Activated CD4-positive, alpha-beta T cell treated with anti-CD3 and anti-CD28 coated beads, Interleukin-2, Interleukin-6, amounts not matched to agents 100 ng/mL and 50 ng/mL, durations not matched to agents 16 hours and 8 hours (primary cell): ENCODE measurements at places on chromosomes 5 and 9.
A peak's percentile ranks its signal among the peaks of the same experiment; 100 is the strongest.

GRCh38 chr5:78627175-78627574, 21.4 kb downstream of the LHFPL2 start:
- no peak for DNase-seq

DNA sequence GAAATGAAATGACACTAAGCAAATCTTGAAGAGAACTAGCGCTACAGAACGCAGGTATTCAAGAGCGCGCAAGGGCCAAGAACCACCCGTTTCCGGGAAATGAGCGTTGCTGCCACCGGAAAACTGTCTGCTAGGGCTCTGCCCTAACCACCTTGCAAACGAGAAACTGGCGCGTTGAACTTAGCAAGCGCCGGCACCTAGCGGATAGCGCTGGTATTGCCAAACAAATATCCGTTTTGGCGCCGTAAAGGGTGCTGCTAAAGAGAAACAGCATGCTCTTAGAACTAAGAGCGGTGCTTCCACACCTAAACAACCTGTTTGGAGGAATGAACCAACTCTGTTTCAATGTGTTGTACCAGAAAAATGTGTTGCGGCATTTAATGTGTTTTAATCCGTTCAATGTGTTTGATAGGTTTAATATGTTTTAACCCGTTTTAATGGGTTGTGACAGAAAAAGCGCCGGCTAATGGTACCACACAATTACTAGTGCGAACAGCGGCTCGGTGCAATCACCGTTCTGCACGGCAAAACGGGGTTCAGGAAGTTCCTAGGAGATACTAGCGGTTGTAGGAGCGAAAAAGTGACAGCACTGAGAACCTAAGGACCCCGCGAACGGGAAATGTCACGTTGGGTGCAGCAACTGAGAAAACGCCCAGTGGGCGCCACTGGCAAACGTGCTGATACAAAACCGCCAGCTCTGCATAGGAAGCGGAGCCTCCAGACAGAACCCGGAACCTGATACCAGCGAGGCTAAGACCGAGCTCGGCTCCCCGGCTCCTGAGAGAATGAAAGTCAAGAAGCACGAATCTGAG, at the start of gene ANXA2R:
TSS of gene ANXA2R (minus strand) at position 33 of the 812 bp plus-strand sequence. CDS start 273 bp downstream, outside the sequence.
- peak; percentile 97 for DNase-seq

DNA sequence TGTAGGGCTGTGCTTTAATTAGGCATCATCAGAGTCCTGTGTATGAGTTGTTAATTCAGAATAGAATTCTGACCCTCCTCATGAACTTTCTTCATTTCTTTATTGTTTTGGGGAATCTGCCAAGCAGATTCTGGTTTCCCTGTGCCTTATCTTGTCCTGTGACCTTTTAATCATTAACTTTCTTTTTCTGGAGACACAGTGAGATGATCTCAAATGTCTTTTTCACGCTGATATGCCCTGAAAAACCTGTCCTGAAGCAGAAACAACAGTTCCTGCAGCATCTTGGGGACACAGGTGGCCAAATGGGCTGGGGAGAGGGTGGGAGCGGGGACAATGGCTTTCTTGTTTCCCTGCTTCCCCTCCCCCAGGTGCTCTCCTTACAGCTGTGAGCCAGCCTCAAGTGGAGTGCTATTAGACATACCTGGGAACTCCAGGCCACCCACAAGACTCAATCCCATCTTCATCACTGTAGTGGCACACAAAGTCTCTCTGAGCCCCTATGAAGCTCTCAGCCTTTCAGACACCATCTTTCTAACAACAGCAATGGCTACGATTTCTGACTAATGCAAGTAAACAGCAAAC, 213.8 kb downstream of the ATP10B start:
- DNase-seq, result no peak

DNA sequence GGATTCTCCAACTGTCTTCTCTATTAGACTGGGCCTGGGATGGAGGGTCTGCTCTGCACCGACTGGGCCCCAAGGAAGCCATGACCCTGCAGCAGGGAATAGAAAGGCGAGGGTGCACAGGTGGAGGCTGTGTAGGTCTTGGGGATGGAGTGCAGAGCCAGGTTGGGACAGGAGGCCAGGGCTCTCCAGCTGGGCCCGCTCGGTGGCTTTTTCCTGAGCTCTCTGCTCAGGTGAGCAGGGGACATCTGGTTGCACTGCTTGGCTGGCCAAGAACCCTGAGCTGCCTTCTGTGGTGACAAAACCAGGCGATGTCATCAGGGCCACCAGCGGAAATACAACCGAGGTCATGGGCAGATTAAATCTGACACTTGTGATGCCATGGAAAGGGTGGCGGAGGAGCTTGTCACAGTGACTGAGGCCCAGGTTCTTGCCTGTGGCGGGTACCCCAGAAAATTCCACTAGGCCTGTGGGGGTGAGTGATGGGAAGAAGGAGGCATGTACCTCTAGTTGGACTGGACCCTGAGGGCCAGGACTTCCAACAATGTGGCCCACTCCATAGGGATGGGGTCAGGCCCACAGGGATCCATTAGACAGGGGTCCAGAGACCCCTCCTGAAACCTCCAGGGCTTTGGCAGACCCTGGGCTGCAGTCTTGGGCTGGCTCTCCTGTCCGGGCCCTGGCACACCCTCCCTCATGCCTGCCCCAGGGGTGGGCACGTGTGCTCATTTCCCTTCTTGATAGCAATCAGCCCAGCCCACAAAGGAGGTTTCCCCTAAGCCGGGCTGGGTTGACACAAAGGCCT, 4.4 kb upstream of the IL3 start:
- peak; percentile 54 for DNase-seq

GRCh38 chr9:137069508-137070091, 757 bp downstream of the SAPCD2 start:
- DNase-seq, result no peak

GRCh38 chr5:13975246-13975645, 30.8 kb upstream of the DNAH5 start:
- DNase-seq, result no peak

DNA sequence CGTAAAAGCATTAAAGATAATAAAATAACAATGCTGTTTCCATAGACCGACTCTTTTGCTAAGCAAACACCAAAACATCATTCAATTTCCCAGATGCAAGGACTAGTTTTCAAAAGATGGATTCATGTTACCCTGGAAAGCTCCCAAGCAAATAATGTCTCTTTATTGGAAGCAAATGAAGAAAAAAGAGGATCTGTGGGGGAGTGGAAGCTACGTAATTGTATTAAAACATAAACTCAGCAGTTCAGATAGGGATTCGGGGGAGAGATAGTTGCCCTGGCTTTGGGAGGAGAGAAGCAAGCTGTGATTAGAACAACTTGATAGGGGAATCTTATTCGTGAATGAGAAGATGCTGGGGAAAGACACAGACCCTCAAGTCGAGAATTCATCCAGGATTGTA, 491.0 kb upstream of the CLINT1 start:
- no peak for DNase-seq

- no peak for DNase-seq
Measured at GRCh38 chr9:16046713-16047112, 493.9 kb downstream of the CCDC171 start.

- DNase-seq, result no peak
Measured at GRCh38 chr9:112038017-112038408, 137.1 kb downstream of the SUSD1 start.

DNA sequence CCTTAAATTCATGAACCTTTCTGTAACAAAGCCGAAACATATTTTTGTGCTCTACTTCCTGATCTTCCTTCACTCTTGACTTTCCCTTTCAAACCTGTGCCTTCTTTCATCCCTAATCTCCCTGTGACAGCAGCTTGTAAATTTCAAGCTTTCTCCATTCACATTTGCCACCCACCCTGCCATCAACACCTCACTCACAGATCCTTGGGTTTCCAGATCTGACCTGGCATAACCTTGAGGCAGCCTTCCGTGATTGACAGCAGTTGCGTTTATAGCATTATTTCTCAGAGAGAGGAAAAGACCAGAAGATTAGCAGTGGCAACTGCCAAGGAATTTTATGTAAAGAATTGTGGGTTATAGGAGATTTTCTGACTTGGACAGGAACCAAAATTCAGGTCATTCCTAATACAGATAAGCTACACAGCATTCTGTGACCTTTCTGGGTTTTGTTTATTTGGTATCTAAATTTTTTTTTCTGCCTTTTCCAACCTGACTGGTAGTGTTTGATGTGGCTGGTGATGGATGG, 260.0 kb downstream of the NR2F1-AS1 start:
- no peak for DNase-seq

GRCh38 chr5:142814122-142814521, 43.9 kb downstream of the ARHGAP26 start:
- DNase-seq, result no peak

DNA sequence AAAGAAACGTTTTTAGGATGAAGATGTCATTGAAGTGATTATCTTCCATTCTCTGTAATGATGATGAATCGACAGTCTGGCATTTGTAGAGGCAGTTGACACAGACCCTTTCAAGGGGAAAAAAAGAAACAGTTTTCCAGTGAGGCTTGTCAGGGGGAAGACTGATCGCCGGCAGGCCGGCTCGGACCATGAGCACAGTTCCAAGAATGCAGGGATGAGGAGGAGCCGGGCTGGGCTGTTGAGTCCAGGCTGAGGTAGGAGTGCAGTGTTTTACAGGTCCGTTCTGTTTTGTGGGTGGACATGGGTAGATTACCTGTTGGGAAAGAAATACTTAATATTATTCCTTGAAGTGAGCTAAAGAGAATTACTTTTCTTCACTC, 194.6 kb downstream of the AOPEP start:
- DNase-seq, result no peak

GRCh38 chr5:133669472-133669871, 57.1 kb upstream of the FSTL4 start:
- DNase-seq, result no peak

GRCh38 chr5:8884029-8884428, 661.8 kb downstream of the SEMA5A start:
- no peak for DNase-seq

DNA sequence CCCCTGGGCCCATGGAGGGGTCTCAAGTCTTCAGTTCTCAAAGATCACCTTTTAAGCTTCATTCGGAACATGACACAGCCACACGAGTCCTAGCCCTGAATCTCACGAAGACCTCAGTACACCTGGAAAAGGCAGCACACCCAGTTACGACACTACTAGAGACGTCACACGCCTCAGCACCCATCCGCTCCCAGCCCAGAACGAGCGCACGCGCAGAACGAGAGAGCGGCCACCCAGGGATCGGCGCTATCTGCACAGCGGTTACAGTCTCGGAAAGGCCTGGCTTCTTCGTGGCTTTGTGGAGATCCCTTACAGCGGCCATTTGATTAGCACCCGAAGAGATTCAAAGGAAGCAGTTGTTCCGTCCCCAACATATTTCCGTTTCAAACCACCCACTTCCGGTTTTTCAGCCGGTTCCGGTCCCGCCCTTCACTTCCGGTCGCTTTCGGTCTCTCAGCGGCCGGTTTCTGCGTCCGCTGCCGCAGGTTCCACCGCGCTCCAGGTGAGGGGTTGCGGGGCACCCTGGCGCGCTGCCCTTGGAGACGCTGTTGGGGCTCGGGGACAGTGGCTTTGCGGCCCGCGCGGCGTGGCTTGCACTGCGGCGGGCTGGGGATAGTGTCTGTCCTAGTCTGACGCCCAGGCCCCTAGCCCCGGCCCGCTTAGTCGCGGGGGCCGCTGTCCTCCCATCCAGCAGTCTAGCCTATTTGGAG, at the start of gene UBLCP1:
TSS of gene UBLCP1 (plus strand) at position 432 of the 710 bp plus-strand sequence. CDS start 5,626 bp downstream, outside the sequence.
- DNase-seq, result peak; percentile 87

- DNase-seq, result peak; percentile 50
Measured at GRCh38 chr9:122158202-122158601, 1.4 kb downstream of the NDUFA8 start.

DNA sequence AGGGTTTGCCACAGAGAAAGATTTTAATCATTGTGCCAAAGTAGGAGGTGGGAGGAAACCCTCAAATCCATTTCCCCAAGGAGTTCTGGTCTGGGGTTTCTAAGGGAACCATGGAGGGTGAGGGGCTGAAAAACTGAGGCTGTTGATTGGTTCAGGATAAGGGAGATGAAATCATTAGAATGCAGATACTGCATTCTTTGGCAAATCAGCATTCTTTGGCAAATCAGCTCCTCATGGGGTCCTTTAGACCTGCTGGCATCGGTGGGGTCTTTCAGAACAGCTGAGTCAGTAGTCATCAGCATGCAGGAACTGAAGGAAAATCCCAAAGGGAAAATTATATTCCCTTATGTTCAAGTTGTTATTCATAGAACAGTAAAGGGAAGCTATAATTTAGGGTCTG, 585.5 kb downstream of the ISL1 start:
- DNase-seq, result no peak

DNA sequence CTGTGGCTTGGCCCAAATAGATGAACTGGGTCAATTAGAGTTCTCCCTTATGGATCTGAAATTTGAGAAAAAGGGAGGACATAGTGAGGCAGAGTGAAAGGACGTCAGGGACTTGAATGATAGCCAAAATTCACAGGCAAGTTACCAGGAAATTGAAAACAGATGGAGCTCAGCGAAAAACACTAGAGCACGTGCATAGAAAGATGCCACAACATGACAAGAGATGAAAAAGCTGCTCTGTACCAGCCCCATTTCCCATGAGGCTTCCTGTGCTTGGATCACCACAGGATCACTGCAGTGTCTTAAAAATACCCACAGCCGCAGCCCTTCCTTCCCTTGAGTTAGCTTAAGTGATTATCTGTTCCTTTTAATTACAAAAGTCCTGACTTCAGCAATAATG, 39.0 kb upstream of the HOMER1 start:
- DNase-seq, result no peak

DNA sequence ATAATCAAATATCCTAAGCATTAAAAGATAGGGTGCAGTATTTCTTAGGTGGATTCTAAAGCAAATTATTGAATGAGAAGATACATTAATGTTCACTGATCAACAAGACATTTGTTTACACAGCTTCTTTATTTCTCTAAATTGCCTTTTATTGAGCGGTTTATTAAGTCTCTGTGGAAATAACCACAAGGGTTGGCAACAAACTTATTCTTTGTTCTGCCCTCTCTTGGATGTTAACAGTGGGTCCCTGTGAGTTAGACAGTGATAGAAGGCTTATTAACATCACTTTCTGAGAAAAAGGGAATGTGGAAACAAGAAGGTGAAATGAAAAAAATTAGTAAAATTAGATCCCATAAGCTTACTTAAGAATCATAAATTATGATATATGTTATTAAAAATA, 82.7 kb upstream of the C6 start:
- DNase-seq, result no peak

GRCh38 chr5:10406651-10407050, 35.0 kb upstream of the ROPN1L start:
- no peak for DNase-seq

DNA sequence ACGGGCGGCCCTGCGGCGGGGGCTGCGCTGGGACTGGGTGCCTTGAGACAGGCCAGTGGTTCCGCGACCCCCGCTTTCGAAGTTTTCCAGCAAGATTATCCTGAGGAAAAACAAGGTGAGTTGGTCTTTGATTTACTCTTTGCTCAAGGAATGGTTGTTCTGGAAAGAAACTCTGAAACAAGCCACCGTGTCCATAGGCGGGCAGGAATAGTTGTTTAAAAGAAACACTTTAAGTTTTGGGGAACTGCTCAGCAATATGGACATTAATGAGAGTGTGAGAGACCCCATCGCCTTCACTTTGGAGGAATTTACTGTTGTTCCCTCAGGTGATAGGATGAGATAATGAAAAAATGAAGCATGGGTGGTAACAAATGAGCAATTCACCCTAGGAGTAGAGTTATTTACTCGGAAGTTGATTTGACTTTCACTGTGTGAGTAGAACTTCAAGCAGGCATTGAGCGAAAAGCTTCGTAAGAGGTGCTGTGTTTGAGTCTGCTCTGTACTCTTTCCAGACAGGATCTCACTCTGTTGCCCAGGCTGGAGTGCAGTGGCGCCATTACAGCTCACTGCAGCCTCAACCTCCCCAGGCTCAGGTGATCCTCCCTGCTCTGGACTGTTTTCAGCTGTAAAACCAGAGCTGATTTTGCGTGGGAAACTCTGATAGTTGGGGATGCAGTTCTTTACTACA, 1.1 kb downstream of the DMRTA1 start:
- DNase-seq, result no peak

GRCh38 chr5:9009931-9010651, 535.8 kb downstream of the SEMA5A start:
- DNase-seq, result no peak

- no peak for DNase-seq
Measured at GRCh38 chr9:16131264-16131663, 578.4 kb downstream of the CCDC171 start.
